ENCODE measurements at places on chromosomes 5 and 9.

DNA sequence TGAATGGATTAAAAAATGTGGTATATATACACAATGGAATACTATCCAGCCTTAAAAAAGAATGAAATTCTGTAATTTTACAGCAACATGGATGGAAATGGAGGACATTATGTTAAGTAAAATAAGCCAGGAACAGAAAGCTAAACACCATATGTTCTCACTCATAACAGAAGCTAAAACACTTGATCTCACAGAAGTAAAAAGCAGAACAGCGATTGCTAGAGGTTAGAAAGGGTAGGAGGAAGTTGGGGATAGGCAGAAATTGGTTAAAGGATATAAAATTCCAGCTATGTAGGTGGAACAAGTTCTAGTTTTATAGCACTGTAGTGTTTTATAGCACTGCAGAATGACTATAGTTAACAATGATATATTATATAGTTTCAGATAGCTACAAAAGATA lies 15.8 kb downstream of the MARCHF3 start:
- DNase-seq, result no peak

GRCh38 chr5:143142596-143143435 lies 260.7 kb downstream of the NR3C1 start:
- no peak for DNase-seq

GRCh38 chr9:28774433-28775235 lies 1201.4 kb upstream of the C9orf72 start:
- DNase-seq, result no peak

GRCh38 chr9:93319301-93319991 lies 132.0 kb upstream of the FAM120A start:
- no peak for DNase-seq

GRCh38 chr5:38831909-38832308 lies 13.9 kb upstream of the OSMR start:
- DNase-seq, result peak; percentile 32
